ENCODE measurements at places on chromosomes 7 and 10.

- DNase-seq, result no peak
- no peak overlapping the region for H3K27ac ChIP-seq
- no peaks in the 10 kb centered on the region for H3K27me3 ChIP-seq
- H3K36me3 ChIP-seq, result no peaks in the 10 kb centered on the region
- H3K4me3 ChIP-seq, result no peak overlapping the region
Measured at GRCh38 chr10:11548768-11549099, 62.7 kb downstream of the USP6NL start.

GRCh38 chr7:116455499-116455898 lies 44.0 kb upstream of the CAV2 start:
- no peak for DNase-seq
- no peaks in the 10 kb centered on the region for H3K36me3 ChIP-seq
- no peaks in the 10 kb centered on the region for H3K27me3 ChIP-seq
- H3K4me3 ChIP-seq, result no peak overlapping the region
- H3K4me1 ChIP-seq, result no peaks in the 10 kb centered on the region

DNA sequence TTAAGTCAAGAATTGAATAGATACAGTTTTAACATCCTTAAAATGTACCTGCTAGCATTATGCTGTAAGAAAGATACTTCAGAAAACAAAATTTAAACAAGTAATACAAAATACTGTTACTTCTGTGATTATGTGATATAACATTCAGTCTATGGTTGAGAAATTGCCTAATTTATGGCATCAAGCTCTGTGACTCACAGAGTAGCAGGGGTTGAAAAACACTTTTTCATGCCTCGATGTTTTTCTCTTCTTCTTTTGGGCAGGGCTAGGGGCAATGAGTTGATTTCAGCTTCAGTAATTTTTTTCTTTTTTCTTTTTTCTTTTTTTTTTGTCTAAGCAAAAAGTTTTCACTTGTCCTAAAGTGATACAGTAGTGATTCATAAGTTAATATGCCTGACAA lies 209.2 kb downstream of the MBL2 start:
- no peak overlapping the region for H3K4me3 ChIP-seq
- H3K27me3 ChIP-seq, result no peaks in the 10 kb centered on the region
- H3K36me3 ChIP-seq, result no peaks in the 10 kb centered on the region
- no peak for DNase-seq

- DNase-seq, result no peak
- no peaks in the 10 kb centered on the region for H3K4me1 ChIP-seq
- H3K36me3 ChIP-seq, result no peaks in the 10 kb centered on the region
- H3K27me3 ChIP-seq, result no peaks in the 10 kb centered on the region
- no peak overlapping the region for H3K27ac ChIP-seq
Measured at GRCh38 chr10:13253726-13254125, 19.6 kb upstream of the UCMA start.

DNA sequence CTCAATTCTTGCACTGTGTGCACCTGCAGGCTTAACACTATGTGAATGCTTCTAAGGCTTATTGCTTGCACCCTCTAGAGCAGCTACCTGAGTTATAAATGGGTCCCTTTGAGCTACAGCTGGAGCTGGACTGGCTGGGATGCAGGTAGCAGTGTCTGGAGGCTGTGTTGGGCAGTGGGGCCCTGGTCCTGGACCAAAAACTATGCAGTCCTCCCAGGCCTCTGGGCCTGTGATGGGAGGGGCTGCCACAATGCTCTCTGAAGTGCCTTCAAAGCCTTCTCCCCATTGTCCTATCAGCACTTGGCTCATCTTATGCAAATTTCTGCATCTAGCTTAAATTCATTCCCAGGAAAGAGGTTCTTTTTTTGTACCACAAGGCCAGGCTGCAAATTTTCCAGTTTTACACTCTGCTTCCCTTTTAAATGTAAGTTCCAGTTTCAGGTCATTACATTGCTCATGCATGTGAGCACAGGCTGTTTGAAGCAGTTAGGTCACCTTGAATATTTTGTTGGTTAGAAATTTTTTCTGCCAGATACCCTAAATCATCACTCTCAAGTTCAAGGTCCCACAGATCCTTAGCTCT lies 26.0 kb downstream of the KBTBD2 start:
- no peak for DNase-seq
- no peak overlapping the region for H3K27ac ChIP-seq
- H3K27me3 ChIP-seq, result no peaks in the 10 kb centered on the region
- H3K36me3 ChIP-seq, result no peaks in the 10 kb centered on the region

DNA sequence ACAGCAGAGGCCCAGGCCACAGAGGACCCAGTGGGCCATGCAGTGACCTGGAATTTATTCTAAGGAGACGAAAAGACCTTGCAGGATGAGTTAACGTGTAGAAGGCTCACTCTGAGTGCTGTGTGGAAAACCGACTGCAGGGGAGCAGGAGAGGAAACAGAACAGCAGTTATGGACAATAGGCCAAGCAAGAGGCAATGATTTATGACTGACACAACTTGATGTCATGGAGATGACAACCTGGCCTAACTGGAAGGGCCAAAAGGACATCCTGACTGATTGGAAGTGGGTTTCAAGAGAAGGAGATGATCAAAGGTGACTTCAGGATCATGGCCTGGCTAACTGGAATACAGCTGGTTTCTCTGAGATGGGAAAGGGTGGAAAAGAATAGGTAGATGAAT lies 70.2 kb upstream of the RAPGEF5 start:
- DNase-seq, result no peak
- no peaks in the 10 kb centered on the region for H3K4me1 ChIP-seq
- no peaks in the 10 kb centered on the region for H3K36me3 ChIP-seq

- no peaks in the 10 kb centered on the region for H3K27me3 ChIP-seq
- DNase-seq, result no peak
- H3K4me3 ChIP-seq, result no peak overlapping the region
Measured at GRCh38 chr7:86947929-86948328, 111.5 kb downstream of the ELAPOR2 start.

GRCh38 chr7:89934101-89934500 lies 220.2 kb upstream of the STEAP1 start:
- H3K4me3 ChIP-seq, result no peak overlapping the region
- no peaks in the 10 kb centered on the region for H3K36me3 ChIP-seq
- no peak for DNase-seq
- H3K4me1 ChIP-seq, result no peaks in the 10 kb centered on the region

GRCh38 chr10:31134311-31134952 lies 102.8 kb upstream of the ZNF438 start:
- H3K27me3 ChIP-seq, result no peaks in the 10 kb centered on the region
- no peaks in the 10 kb centered on the region for H3K36me3 ChIP-seq

DNA sequence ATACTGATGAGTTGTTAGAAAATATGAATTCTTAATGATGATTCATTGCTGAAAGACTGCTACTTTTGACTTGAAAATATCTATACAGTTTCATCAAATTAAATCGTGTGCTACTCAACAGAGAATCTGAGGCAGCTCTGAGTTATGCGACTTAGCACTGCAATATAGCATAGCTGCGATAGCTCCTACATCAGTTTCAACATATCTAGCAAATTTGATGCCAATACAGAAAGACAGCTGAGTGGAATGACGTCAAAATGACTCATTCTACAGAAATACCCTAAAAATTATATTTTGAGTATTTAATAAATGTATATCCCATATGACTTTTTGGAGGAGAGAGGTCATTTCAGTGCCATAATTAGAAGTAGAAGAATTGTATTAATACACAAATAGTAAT lies 1.1 kb upstream of the TARP start:
- H3K27ac ChIP-seq, result no peak overlapping the region
- no peaks in the 10 kb centered on the region for H3K36me3 ChIP-seq
- H3K4me3 ChIP-seq, result no peak overlapping the region
- H3K4me1 ChIP-seq, result no peaks in the 10 kb centered on the region

DNA sequence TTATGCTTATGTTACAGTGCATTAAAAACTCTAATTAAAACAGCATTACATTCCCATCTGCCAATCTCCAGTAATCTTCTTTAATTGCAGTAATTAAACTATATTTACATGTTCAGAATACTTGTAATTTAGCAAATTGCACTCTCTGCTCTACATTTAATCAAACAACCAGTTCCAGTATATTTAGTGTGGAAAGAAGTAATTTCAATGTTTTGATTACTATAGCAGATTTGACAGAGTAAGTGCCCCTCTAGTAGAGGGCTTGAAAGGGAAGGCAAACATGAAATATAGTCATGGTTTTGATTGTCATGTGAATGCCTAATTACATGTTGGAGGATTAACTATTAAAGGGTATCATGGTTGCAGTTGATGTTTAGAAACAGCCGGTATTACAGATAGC lies 739.7 kb downstream of the AUTS2 start:
- H3K4me3 ChIP-seq, result no peak overlapping the region
- no peaks in the 10 kb centered on the region for H3K36me3 ChIP-seq
- no peaks in the 10 kb centered on the region for H3K4me1 ChIP-seq
- no peaks in the 10 kb centered on the region for H3K27me3 ChIP-seq
- no peak overlapping the region for H3K27ac ChIP-seq
- no peak for DNase-seq

DNA sequence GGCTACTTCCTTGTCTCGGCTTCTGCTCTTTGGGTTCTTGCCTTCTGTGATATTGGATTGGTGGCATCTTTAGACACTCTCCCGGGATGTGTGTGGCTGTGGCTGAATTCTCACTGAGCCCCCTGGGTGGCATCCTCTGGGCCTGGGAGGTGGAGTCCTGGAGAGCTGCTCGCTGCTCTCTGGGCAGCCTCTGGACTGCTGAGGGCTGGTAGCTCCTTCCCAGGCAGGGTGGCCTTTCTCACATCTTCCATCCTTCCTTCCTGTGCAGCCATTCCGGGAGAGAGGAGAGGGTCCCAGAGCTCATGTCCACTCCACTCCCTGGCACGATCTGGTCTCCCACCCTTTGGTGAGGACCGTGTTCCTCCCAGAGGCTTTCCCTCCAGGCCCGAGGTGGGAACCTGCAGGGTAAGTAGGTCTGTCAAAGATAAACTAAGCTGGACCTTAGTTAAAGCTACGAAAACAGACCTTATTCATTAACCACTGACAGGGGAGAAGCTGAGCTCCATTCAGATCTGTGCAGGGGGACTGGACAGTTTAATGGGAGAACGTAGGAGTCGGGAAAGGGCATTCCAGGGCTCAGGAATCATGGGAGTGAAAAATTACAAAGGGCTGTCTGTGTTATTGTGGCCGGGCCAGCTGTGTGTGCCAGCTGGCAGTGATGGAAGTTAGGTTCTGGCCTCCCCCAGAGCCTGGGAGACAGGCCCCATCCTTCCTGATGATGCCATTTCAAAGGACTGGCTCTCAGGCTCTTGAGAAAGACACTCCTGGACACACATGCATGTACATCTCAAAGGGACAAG lies 8.7 kb downstream of the ATP6V0E2 start:
- no peaks in the 10 kb centered on the region for H3K27me3 ChIP-seq
- H3K4me3 ChIP-seq, result no peak overlapping the region
- no peaks in the 10 kb centered on the region for H3K36me3 ChIP-seq
- DNase-seq, result peak; percentile 77
- no peaks in the 10 kb centered on the region for H3K4me1 ChIP-seq

GRCh38 chr7:101173752-101174244 lies 6.3 kb downstream of the NAT16 start:
- peaks cover 84% of the 10 kb centered on the region for H3K27me3 ChIP-seq
- no peak overlapping the region for H3K27ac ChIP-seq
- DNase-seq, result no peak
- no peak overlapping the region for H3K4me3 ChIP-seq

- H3K27ac ChIP-seq, result no peak overlapping the region
- no peak overlapping the region for H3K4me3 ChIP-seq
- peaks cover 4% of the 10 kb centered on the region for H3K4me1 ChIP-seq
- H3K27me3 ChIP-seq, result no peaks in the 10 kb centered on the region
- H3K36me3 ChIP-seq, result no peaks in the 10 kb centered on the region
Measured at GRCh38 chr7:55030314-55030713, 11.5 kb downstream of the EGFR start.

GRCh38 chr10:69446650-69447151 lies 4.6 kb upstream of the TSPAN15 start:
- no peaks in the 10 kb centered on the region for H3K36me3 ChIP-seq
- no peaks in the 10 kb centered on the region for H3K27me3 ChIP-seq
- H3K4me1 ChIP-seq, result no peaks in the 10 kb centered on the region
- DNase-seq, result no peak
- peak overlapping the region; percentile 72 for H3K27ac ChIP-seq

GRCh38 chr10:129969184-129969910 lies 5.3 kb upstream of the EBF3 start:
- H3K4me1 ChIP-seq, result peaks cover 15% of the 10 kb centered on the region
- no peak for DNase-seq
- H3K27ac ChIP-seq, result no peak overlapping the region
- peaks cover 45% of the 10 kb centered on the region for H3K27me3 ChIP-seq
- no peaks in the 10 kb centered on the region for H3K36me3 ChIP-seq

DNA sequence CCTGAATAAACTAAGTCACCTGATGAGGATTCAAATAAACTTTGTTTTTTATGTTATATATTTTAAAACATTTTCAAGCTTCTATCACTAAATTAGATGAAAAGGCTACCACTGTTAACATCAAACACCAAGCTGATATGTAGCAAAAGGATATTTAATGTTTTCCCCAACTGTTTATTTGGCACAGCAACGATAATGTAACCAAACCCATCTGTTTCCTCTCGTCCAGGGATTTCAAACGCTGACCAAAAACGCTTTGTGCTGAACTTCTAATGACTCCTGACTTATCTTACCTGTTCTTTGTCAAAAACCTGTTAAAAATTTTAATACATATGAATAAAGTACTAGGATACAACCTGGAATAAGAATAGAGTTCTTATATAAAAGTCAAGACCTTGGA lies 30.5 kb downstream of the DCLRE1A start:
- no peak overlapping the region for H3K27ac ChIP-seq
- H3K27me3 ChIP-seq, result no peaks in the 10 kb centered on the region
- DNase-seq, result no peak
- H3K36me3 ChIP-seq, result no peaks in the 10 kb centered on the region
- no peak overlapping the region for H3K4me3 ChIP-seq

DNA sequence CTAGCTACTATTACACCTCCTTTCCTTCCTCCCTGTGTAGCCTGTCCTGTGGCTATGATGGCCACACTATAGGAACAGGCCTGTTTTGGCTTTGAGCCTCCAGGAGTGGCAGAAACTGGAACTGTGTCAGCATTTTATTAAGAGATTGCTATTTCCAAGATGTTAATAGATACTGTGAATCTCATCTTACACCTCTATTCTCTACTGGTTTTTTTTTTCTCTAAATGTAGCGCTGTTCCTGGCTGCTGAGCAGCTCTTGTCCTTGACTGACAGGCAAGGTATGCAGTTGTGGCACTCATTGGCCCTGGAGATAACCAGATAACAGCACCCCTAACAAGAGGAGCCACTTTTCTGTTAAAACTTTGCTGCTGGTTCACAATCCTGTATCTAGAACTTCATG lies 119.5 kb downstream of the EXOC4 start:
- H3K4me1 ChIP-seq, result no peaks in the 10 kb centered on the region
- no peak overlapping the region for H3K4me3 ChIP-seq
- no peak for DNase-seq
- no peak overlapping the region for H3K27ac ChIP-seq
- H3K36me3 ChIP-seq, result no peaks in the 10 kb centered on the region

- H3K4me3 ChIP-seq, result no peak overlapping the region
- H3K36me3 ChIP-seq, result no peaks in the 10 kb centered on the region
- H3K4me1 ChIP-seq, result no peaks in the 10 kb centered on the region
- DNase-seq, result no peak
- H3K27ac ChIP-seq, result no peak overlapping the region
- no peaks in the 10 kb centered on the region for H3K27me3 ChIP-seq
Measured at GRCh38 chr10:129774082-129774735, 189.9 kb downstream of the EBF3 start.

- H3K27me3 ChIP-seq, result no peaks in the 10 kb centered on the region
- no peak overlapping the region for H3K4me3 ChIP-seq
- H3K27ac ChIP-seq, result no peak overlapping the region
- no peak for DNase-seq
- no peaks in the 10 kb centered on the region for H3K4me1 ChIP-seq
Measured at GRCh38 chr7:21368317-21368716, 59.6 kb upstream of the SP4 start.

Data from uterus (tissue), 4 donors.